ENCODE measurements at places on chromosomes 6 and 20. TPM values are rescaled to one million over a fixed set of nuclear protein-coding genes. Genes with fewer than 3 reads are reported as not detected.
A peak's percentile ranks its signal among the peaks of the same experiment; 100 is the strongest.

- no peak overlapping the region for H3K4me3 ChIP-seq
- DNase-seq: no peak
- peaks cover 4% of the 10 kb centered on the region for H3K36me3 ChIP-seq
- H3K4me1 ChIP-seq: peaks cover 7% of the 10 kb centered on the region
Observed at GRCh38 chr20:50506270-50506579, 4.0 kb upstream of the PTPN1 start.

GRCh38 chr6:89834884-89835792 lies 5.5 kb downstream of the CASP8AP2 start:
- peaks cover 5% of the 10 kb centered on the region for H3K36me3 ChIP-seq
- no peak overlapping the region for H3K4me3 ChIP-seq
- H3K27me3 ChIP-seq: no peaks in the 10 kb centered on the region
- no peaks in the 10 kb centered on the region for H3K4me1 ChIP-seq
- DNase-seq: no peak

The ROS1 gene
- total RNA-seq: 263 TPM

DNA sequence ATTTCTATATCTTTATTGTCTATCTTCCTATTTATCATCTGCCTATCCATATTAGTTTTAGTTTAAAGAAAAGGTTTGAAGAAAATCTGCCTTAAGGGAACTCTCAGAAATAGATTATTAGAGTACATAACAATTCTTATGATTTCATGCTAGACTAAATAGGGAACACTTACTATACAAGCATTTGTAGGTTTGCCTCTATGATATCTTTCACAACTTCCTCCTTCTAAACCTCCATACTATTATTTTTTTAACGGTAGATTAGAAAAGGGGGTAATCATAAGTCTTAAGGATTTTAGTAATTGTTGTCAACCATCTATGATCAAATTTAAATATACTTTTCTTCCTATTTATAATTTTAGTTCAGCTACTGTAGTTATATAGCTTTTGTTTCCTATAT lies 11.6 kb upstream of the DSE start:
- H3K27ac ChIP-seq: no peak overlapping the region
- no peaks in the 10 kb centered on the region for H3K27me3 ChIP-seq
- DNase-seq: no peak
- no peaks in the 10 kb centered on the region for H3K4me1 ChIP-seq

DNA sequence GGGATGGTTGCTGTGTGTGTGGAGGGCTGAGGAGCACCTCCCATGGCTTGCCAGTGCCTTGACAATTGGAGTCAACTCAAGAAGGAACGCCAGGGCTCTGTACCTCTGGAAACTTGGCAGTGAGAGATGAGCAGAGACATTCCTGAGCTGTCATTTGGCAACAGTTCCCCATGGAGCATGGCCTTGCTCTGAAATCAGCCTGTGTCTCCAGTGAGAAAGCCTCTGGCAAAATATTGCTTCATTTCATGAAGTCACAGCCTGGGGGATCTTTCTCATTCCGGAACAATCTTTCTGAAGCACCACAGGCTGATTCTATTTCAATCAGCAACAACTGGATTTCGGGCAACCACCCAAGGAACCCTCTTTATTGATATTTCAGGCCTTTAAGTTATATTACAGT lies 52.2 kb upstream of the FNDC1 start:
- DNase-seq: peak; percentile 68
- H3K4me1 ChIP-seq: peaks cover 8% of the 10 kb centered on the region
- H3K36me3 ChIP-seq: no peaks in the 10 kb centered on the region
- no peak overlapping the region for H3K27ac ChIP-seq
- no peak overlapping the region for H3K4me3 ChIP-seq
- H3K27me3 ChIP-seq: no peaks in the 10 kb centered on the region

The LCA5 gene
- total RNA-seq: 27.3 TPM

DNA sequence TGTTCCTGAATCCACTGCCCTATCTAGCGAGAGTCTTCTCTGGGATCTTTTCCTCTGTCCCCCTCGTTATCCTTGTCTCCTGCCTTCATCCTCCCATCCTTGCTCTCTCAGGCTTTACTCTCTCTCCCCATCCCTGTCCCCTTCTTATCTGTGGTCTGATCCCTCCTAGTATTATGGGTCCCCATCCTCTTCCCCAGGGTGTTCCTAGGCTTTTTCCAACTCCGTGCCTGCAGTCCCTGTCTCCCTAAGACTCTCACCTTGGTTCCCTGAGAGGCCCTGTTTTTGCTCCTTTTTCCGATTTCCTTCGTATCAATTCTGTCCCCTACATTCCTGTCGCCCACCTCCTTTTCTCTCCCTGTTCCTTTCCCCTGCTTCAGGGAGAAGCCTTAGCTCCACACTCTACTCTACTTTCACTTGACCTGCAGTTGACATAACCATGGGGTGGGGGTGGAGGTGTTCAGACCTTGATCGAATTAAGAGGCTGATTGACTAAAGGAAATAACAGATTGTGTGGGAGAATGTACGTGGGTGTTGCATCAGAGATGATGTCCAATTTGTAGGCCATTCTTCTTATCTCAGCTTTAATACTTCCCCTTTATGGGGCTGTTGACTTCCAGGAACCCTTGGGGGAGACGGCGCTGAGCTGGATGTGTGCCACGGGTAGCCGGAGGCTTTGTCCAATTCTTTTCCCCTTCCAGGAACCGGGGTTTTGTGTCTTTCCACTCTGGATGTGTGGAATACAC lies 905 bp downstream of the PPARD start:
- peak; percentile 65 for DNase-seq
- H3K4me3 ChIP-seq: peak overlapping the region; percentile 69
- no peaks in the 10 kb centered on the region for H3K27me3 ChIP-seq
- peak overlapping the region; percentile 87 for H3K27ac ChIP-seq
